ENCODE measurements at places on chromosomes 1 and 21. TPM values are rescaled to one million over a fixed set of nuclear protein-coding genes. Genes with fewer than 3 reads are reported as not detected.
A peak's percentile ranks its signal among the peaks of the same experiment; 100 is the strongest.

CD1C gene
- not detected for polyA plus RNA-seq

TSPAN1 gene
- 144 TPM for polyA plus RNA-seq

GRCh38 chr1:26690157-26690556 lies 5.7 kb upstream of the ARID1A start:
- DNase-seq: no peak

GLIS1 gene
- not detected for polyA plus RNA-seq

DNA sequence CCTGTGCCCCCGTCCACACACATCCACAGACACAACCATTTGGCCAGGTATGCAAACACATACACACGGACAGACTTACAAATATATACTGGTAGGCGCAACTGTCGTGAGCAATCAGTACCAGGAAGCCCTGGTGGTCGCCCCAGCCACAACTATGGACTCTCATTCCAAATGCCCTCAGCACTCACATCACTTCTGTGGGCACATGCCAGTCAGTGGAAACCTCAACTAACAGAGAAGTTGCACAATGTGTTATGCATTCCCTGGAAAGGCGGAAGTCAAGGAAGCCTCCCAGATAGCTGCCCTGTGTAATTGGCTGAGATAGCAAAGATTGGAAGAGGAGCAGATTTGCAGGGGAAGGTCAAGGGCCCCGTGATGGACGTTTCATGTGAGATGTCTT lies 1.4 kb upstream of the HEYL start:
- DNase-seq: no peak

RAB42 gene
- polyA plus RNA-seq: 0.74 TPM

PRR9 gene
- polyA plus RNA-seq: 3.5 TPM

DNA sequence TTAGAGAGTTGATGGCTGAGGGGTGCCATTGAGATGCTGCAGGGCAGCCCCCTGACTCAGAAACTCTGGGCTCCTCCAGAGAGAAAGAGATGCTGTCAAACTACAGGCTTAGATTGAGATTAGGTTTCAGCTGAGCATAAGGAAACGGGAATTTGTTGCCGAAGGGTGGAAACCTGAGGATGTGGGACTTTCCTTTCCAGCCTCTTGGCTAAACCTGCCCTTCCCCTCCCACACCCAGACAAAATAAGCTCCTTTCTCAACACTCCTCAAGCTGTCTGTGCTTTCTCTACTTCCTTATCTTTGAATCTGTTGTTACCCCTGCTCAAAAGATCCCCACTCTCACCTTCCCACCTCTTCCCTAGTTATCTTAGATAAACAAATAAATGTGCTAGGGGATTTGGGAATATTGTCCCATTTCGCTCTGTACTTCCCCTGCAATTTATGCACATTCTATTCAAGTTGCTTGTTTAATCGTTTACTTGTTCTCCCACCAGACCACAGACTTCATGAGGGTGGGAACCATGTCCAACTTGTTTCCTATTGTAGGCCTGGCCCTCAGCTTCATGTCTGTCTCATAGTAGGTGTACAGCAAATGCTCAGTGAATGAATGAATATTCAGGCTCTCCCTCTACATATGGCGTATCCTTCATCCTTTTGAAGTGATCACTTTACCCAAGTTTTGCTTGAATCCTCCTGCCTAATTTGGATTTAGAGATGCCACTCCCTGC lies 30.6 kb upstream of the MARK1 start:
- peak; percentile 43 for DNase-seq

AGMAT gene
- polyA plus RNA-seq: 0.78 TPM

IGSF5 gene
- not detected for polyA plus RNA-seq

LCE3E gene
- polyA plus RNA-seq: 1.6 TPM

TPTE gene
- not detected for polyA plus RNA-seq

DNA sequence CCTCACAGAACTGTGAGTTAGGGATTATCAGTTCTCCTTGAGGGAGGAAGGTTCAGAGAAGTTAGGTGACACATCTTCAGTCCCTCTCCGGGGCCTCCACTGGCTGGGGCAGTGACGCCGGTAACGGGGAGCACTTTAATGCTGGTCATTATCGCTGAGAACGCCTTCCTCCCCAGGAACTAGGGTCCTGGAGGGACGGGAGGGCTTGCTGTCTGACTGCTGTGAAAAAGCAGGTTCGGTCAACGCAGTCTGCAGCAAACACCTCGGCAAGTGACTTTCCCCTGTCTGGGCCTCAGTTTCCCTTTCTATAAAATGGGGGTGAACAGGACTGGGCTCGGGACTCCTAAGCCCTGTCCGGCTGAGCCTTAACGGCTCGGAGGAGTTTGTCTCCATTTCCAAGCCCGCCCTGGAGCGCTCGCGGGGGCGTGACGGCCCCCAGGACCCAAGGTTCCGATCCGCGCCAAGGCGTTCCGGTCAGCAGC lies 341 bp upstream of the TMEM61 start:
- no peak for DNase-seq

- DNase-seq: no peak
These were observed 113.4 kb upstream of the ATP1A1 start for GRCh38 chr1:116259663-116260062.

GRCh38 chr1:55877437-55878232 lies 662.5 kb upstream of the USP24 start:
- peak; percentile 36 for DNase-seq

PLEKHA6 gene
- polyA plus RNA-seq: 2.0 TPM

- DNase-seq: no peak
These were observed 20.4 kb upstream of the GNG12 start for GRCh38 chr1:67853704-67854103.

DNA sequence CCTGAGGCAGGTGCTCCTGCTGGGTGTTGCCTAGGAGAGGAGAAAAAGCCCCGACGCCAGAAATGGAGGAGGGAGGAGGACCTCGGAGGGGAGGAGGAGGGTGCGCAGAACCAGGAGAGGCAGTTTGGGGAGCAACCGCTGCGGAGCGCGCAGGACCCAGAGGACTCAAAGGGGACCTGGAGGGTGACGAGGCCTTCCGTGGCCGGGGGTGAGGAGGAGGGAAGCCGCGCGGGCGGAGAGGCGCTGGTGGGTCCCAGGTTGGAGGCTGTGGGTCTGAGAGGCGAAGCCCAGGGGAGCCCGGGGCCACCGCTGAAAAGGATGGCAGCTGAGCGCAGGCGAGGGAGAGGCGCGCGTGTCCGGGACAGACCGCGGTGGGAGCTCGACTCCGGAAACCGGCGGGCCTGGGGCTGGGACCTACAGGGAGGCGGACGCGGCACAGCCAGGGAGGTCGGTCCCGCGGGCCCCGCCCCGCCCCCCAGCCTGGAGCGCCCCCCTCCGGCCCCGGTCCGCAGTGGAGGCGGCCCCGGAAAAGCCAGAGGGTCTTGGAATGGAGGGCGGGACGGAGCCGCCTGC lies 15.1 kb downstream of the RNF223 start:
- no peak for DNase-seq

FAM163A gene
- not detected for polyA plus RNA-seq

AMIGO1 gene
- 0.48 TPM for polyA plus RNA-seq

DNA sequence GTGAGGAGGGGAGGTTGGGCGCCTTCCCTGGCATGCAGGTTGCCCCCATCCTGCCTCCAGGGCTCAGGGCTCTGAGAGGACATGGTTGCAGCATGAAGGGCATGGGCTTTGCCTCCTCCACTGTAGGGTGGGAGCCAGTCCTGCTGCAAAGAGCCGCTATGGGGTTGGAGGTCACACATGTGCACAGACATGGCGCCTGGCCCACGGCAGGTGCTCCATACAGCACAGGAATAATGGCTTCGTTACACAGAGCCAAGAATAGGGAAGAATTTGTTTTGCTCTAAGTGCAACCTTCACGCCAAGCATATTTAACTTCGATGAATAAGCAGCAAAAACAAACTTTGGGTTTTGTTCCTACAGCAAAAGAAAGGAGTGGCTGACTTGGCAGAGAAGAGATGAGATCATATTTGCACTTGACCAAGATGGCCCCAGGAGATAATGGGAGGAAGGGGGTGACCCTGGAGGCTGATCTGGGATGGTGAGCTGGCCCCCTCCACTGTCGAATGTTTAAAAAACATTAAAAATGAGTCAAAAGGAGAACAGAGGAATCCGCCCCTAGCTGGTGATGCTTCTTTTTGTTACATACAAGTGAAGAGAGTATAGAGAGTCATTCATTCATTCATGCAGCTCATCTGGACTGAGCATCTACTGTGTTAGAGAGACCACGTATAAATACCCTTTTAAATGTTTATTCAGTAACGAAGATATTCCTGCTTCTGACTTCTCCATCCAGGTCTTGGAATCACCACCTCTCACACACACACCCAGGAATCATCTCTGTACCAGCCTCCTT lies 12.4 kb upstream of the C2CD2 start:
- peak; percentile 26 for DNase-seq

DNA sequence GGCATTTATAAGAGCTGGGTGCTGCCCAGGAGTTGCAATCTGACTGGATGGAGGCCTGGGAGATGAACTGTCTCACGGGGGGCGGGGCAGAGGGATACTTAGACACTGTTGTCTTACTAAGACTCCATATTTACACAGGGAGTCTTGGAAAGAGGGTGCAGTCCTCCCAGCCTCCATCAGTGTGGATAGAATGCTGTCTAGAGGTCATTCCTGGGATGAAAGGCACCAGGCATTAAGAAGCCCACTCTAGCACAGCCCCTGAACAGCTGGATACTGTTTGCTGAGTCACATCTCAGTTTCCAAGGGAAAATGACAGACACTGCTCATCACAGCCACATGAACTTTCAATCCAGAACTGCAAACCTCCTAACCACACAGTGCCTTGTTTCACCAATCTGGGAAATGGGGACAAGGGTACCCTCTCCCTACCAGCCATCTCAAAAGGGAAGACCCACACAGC lies 43.3 kb downstream of the SSBP3 start:
- no peak for DNase-seq

PLA2G4A gene
- polyA plus RNA-seq: 7.2 TPM

TSPEAR gene
- polyA plus RNA-seq: not detected

DNA sequence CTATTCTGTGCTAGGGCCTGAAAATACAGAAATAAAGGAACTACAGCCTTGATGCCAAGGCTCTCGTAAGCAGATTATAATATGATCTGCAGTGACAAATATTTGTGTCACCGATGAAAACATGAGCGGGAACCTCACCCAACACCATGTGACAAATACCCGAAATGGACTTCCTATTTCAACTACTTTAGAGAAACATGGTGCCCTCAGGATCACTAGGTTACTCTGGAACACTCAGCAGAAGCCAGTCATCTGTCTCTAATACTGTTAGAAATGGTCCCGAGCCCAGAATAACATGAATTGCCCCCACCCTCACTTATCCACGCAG lies 463 bp upstream of the VAMP3 start:
- DNase-seq: no peak

C1QA gene
- polyA plus RNA-seq: not detected

- no peak for DNase-seq
These were observed 1.7 kb upstream of the MRPS15 start for GRCh38 chr1:36465731-36466369.

RPTN gene
- polyA plus RNA-seq: not detected

GRCh38 chr1:100597061-100597741 lies 59.3 kb downstream of the GPR88 start:
- DNase-seq: peak; percentile 27

GRCh38 chr1:58401991-58402390 lies 144.5 kb downstream of the OMA1 start:
- no peak for DNase-seq

KLHDC8A gene
- not detected for polyA plus RNA-seq

AGRN gene
- polyA plus RNA-seq: 192 TPM

C4BPA gene
- polyA plus RNA-seq: not detected

- DNase-seq: no peak
These were observed 30.8 kb downstream of the RSPH1 start for GRCh38 chr21:42465008-42465802.

DNA sequence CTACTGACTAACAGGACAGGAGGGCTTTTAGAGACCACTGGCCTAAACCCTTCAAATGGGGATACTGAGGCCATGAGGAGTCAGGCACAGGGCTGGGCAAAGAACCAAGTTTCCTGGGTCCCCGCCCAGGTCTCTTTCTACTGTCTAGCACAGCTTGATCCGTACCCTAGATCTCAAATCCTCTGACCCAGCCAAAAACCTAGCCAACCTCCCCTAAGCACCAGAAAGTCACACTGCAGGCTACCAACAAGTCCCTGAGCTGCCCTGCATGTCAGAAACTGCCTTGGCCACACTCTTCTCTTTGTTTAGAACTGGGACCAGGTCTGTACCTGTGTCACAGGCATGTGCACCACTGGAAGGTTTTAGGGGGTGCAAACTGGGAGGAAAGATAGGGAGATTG lies 33.6 kb downstream of the AHDC1 start:
- no peak for DNase-seq

DNA sequence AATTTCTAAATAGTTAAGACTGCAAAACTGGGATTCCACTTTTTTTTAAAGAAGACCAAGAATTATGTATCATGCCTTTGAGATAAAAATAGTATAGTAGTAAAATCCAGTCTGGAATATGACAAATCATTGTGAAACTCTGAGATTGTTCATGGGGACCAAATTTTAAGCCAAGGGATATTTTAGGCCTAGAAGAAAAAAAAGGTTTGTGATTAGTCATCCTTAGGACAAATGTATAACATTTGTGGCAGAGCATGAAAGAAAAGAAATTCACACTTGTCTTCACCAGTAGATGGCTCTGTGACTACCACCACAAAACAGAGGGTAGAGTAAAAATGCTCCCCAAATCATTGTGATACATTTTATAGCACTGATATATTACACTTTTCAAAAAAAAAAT lies 226.1 kb downstream of the KCTD3 start:
- peak; percentile 34 for DNase-seq

DNA sequence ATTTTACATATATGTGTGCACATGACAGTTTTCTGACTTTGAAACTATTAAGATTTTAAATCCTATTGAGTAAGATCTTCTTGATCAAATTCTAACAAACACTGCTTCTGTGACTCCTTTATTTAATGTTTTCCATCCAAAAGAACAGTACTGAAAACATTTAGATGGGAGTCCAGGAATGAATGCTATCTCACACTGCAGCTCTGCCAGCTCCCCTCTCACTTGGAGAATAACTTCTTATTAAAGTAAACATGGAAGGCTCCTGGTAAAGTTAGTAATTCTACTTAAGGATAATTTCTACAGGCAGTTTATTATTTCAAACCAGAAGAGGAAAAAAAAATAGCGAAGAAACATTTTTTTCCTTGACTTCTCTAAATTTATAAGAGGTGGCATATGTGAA lies 349.1 kb downstream of the DPYD start:
- no peak for DNase-seq

LRRC7 gene
- not detected for polyA plus RNA-seq

GRCh38 chr1:201420608-201421002 lies 925 bp downstream of the TNNI1 start:
- no peak for DNase-seq

SSBP3 gene
- polyA plus RNA-seq: 13.3 TPM

GRCh38 chr1:25527946-25528595 lies 15.3 kb upstream of the LDLRAP1 start:
- no peak for DNase-seq

GNG12 gene
- 74.1 TPM for polyA plus RNA-seq

TOE1 gene
- 13.3 TPM for polyA plus RNA-seq

All from foreskin keratinocyte (primary cell).